ENCODE measurements at places on chromosomes 2 and 18.

DNA sequence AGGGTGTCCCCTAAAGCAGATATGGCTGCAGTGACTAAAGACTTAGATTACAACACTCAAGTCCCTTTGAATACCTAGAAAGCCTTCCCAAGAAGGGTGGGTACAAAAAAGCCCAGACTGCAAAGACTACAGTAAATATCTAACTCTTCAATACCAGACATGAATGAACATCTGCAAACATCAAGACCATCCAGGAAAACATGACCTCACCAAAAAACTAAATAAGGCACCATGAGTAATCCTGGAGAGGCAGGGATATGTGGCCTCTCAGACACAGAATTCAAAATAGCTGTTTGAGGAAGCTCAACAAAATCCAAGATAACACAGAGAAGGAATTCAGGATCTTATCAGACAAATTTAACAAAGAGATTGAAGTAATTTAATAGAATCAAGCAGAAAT lies 138.2 kb upstream of the OTOS start:
- no peak for ATAC-seq

- no peak for ATAC-seq
Measured at GRCh38 chr2:200791905-200792304, 19.8 kb upstream of the BZW1 start.

DNA sequence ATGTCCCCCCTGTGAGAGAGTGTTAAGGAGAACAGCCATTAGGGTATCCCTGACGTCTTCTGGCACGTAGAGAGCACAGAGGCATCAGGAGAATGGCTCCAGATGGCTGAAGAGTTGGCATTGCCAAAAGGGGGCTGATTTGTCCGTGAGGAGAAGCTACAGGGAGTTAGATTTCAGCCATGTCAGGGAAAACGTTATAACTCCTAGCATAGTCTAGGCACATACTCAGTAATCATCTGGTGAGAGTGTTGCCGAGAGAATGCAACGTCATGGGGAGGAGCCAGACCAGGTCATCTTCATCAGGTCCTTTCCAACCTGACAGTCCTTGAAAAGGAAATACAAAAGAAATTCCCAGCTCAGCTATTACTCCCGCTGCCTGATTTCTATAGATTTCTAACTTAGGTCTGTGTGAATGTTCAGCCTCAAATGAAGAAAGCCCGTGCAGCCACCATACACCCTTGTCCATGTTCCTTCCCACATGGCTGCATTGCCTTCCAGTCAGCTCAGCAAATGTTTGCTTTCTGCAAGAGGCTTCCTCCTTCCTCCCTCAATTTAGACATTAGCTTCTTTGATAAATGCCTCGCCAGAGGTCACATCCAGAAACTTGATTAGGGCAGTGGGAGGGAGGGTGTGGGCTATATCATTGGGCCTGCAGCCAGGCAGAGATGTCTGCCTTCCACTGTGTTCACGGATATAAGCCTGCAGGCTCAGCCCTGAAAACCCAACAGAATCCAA lies 93.0 kb downstream of the STPG4 start:
- no peak for ATAC-seq

GRCh38 chr2:168849610-168850009 lies 40.6 kb downstream of the SPC25 start:
- ATAC-seq, result no peak

GRCh38 chr2:231356466-231356844 lies 39.1 kb upstream of the B3GNT7 start:
- no peak for ATAC-seq
